Vein endothelial cell (primary cell): ENCODE measurements at places on chromosomes 7 and 10. TPM values are rescaled to one million over a fixed set of nuclear protein-coding genes. Genes with fewer than 3 reads are reported as not detected.

The TRPV5 gene
- total RNA-seq: 0.10 TPM in 1 of 2 replicates, not detected in the other

The RPEL1 gene
- 0.33 TPM in 1 of 2 replicates, not detected in the other for total RNA-seq

The CRHR2 gene
- total RNA-seq: not detected in 2 replicates

The EBLN1 gene
- total RNA-seq: not detected in 2 replicates

The COMMD3 gene
- 33.0 and 35.5 TPM in 2 replicates for total RNA-seq

The DNAH11 gene
- total RNA-seq: 1.3 and 5.3 TPM in 2 replicates

The LIPN gene
- total RNA-seq: not detected in 2 replicates

The UCMA gene
- total RNA-seq: not detected in 2 replicates

The GIMAP5 gene
- total RNA-seq: 63.7 and 101 TPM in 2 replicates
